ENCODE measurements at places on chromosomes 7 and 10. TPM values are rescaled to one million over a fixed set of nuclear protein-coding genes. Genes with fewer than 3 reads are reported as not detected.

DNA sequence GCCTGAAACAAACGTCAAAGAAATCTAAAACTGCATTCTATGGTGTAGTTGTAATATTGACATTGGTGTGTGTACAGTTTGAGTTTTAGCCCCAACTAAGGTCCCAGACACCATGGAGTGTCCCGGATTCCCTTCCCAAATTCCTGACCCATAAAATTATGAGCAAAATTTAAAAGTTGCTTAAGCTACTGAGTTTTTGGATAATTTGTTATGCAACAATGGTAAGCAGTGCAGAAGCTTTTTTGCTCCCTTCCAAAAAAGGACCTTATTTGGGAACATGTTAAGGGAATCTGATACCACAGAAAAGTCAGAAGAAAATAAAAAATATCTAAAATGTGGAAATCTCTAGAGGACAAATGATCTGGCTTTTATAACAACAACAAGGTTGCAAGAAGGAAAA is 63.3 kb upstream of the KMT2E start:
- no peak for DNase-seq

MTERF1 gene
- 28.6 TPM for total RNA-seq

- no peak for DNase-seq
Measured at GRCh38 chr7:148403466-148403993, 187.0 kb upstream of the C7orf33 start.

GRCh38 chr10:9357471-9357870 is 1303.0 kb downstream of the GATA3 start:
- DNase-seq: no peak

- peak; percentile 21 for DNase-seq
Measured at GRCh38 chr7:141360803-141361202, 190.4 kb upstream of the AGK start.

DNA sequence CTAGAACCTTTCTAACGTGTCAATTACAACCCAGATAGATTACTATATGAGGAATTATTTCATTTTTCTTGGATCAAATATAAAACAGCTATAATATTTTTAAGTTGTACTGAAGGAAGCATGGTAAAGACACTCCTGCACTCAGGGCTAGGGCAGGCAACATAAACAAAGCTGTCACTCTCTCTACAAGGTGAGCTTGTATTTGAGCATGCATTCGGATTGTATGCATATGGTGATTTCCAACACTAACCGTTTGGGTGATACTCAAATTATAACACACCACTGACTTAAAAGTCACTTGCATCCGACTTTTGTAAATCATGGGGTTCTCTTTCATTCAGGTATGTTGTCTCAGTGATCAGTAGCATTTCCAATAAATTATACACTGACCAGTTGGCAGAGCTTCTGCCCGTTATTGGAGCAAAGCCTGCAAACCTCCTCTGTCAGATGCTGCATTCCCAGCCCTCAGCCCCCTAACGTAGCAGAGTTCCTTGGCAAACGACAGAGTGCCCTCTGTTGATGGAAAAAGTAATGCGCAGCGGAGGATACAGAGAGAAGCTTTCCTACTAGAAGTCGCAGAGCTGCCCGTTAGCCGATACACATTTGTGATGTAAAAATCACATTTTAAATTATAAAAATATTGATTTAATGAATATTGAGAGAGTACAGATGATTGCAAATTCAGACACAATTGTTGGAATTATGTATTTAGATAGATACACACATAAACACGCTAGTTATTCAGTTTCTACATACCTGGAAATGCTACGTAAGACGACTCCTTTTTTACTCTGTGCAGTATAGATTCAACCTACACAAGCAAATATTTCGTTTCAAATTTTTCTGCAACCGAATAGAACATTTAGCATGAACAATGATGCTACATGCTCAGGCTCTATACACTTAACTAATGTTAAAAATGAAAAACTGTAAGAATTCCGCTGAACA is 173.9 kb upstream of the SP4 start:
- peak; percentile 55 for DNase-seq

- peak; percentile 6 for DNase-seq
Measured at GRCh38 chr7:34067005-34067778, 161.9 kb downstream of the BMPER start.

GRCh38 chr7:17298840-17299482 is 509 bp downstream of the AHR start:
- no peak for DNase-seq

- DNase-seq: no peak
Measured at GRCh38 chr7:28498636-28499035, 86.3 kb downstream of the CREB5 start.

DNA sequence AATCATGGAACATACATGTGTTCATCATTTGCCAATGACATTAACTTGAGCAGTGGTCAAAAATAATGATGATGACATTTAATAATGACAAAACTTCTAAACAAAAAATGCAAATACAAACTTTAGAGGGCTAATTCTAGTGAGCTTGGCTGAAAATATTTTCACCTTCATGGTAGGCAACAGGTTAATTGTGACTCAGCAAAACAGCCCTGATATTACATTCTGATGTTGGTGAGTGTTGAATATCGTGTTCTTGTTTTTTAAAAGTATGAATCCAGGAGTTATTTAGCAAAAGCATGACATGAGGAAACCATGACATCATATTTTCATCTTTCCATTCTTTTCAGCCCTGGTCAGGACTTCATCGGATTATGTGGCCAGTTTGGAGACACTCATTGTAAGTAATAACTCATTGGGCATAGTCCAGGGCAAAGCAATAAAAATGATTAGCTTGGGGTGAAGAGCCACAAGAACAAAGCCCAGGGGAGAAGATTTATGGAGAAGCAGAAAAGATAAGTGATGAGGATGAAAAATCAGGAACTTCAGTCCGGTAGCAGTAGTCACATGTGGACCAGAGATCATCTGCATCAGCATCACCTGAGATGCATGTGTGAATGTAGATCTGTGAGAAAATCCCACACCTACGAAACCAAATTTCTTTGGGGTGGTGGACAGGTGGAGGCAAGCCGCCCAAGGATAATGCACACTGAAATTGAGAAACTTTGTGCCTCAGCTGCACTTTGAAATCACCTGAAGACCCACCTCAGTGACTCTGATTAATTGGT is 46.8 kb upstream of the PRKAR2B start:
- DNase-seq: no peak

- peak; percentile 57 for DNase-seq
Measured at GRCh38 chr10:91420868-91421267, 10.7 kb downstream of the HECTD2 start.

GRCh38 chr10:42974693-42975002 is 102.2 kb upstream of the RET start:
- DNase-seq: no peak

GRCh38 chr10:54826994-54827560 is 26.0 kb upstream of the PCDH15 start:
- DNase-seq: no peak

DNA sequence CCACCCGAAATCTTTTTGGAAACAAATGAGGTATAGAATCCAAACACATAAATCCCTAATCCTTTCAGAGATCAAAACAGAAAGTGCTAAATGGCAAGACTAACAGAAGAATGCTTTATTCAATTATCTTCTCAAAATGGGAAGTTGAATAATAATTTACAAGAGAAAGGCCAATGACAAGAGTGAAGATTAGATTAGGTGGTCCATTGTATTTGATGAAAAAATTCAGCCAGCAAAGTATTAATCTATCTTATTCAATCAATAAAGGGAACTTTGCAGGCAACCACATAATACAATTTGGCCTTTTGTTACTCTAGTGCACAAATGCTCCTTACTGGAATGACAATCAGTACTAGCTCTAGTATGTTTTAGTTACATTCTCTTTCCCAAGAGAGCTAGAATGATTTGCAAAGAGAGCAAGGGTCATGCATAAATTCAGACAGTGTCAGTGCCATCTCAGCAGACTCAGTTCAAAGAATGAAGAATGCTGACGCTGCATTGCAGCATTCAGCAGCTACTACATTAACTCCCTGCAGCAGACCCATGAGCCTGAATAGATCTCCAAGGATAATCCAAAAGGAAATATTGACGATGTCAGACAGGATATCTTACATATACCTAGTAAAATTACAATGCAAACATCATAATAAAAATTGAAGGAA is 131.8 kb downstream of the ANK3 start:
- DNase-seq: peak; percentile 12

- DNase-seq: peak; percentile 79
Measured at GRCh38 chr10:70479626-70480238, 1.2 kb downstream of the PALD1 start.

DNA sequence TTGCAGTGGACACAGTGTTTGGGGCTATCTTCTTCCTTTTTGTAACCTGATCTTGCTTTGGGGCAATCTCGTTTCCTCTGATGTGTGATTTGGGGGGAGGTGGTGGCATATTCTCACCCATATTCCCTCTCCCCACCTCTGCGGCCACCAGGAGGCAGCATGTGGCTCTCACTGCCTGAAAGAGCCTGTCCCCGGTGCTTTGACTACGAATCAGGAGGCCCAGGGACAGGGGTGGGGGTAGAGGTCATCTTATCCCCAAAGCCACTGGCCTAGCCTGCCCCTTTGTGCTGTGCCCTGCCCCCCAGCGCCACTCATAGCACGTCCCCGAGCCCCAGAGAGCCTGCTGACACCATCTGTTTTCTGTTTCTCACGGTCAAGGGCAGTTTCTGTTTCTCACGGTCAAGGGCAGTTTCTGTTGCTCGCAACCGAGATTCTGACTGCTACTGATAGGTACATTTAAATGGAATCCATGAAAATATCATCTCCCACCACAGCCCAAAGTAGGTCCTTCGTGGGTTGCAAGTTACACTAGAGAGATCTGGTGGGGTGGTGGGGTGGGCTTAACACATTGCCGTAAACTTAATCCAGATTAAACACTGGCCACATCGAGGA is 28.2 kb downstream of the PHYH start:
- no peak for DNase-seq

DNA sequence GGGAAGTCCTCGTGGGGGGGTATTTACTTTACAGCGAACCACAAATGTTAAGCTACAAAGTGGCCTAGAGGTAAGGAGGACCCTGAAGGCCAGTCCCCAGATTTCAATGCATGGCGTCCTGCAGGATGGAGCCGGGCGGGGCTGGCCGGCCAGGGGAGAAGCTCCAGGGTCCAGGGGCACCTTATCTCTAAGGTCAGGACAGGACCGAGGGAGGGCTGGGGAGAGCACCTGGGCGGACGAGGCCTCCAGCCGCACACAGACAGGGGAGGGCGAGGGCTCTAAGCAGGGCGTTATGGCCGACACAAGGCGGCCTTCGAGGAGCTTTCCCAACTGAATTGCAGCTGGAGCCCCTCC is 96.4 kb upstream of the DIP2C start:
- no peak for DNase-seq

DNA sequence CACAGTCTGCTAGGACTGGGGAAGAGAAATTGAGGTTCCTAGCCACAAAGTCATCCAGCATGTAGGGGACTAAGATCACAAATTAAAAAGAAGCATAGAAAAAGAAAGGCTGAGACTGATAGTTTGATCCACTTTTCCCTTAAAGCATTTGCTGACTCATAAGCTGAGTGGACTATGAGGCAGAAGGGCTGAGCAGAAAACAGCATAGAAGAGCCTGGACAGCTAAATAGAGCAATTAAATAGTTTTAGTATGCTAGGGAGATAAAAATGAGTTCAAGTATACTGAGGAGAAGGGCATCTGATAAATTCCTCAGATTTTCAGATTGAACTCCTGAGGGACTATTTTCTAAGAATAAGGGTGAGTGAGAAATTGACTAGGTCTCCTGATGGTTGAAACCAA is 155.9 kb upstream of the EGR2 start:
- DNase-seq: peak; percentile 7

GNG11 gene
- total RNA-seq: 26.0 TPM

DNA sequence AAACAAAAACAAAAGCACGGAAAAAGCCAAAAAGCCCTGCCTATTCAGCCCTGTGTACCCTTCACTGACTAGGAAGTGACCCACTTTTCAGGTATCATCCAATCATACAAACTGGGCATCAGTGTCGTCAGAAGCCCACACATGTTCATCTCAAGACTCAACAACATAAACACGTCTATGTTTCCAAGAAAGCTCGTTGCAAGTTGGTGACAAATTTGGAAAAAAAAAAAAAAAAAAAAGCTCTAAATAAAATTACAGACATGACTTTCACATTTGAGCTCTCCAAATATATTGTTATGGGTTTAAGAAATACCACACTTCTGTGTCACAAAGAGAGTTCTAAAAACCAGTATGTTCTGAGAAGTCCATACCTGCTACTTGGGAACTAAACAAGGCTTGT is 204.7 kb upstream of the KLF14 start:
- no peak for DNase-seq

- no peak for DNase-seq
Measured at GRCh38 chr10:110163192-110163773, 44.1 kb upstream of the MXI1 start.

DNA sequence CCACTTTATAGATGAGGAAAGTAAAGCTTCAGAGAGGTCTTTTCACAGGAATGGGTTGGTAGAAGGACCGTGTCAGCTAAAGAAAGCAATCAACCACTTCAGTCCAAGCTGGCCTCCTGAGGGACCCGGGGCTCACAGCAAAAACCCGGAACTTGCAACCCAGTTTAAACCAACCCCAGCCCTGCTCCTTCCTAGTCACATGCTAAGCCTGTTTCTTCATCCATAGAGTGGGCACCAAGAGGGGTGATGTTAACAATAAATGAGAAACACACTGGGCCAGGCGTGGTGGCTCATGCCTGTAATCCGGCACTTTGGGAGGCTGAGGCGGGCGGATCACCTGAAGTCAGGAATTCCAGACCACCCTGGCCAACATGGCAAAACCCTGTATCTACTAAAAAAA is 12.1 kb upstream of the NPFFR1 start:
- DNase-seq: no peak

- DNase-seq: no peak
Measured at GRCh38 chr7:25007668-25008067, 27.7 kb upstream of the OSBPL3 start.

- DNase-seq: no peak
Measured at GRCh38 chr7:132771301-132771730, 195.0 kb upstream of the PLXNA4 start.

DNA sequence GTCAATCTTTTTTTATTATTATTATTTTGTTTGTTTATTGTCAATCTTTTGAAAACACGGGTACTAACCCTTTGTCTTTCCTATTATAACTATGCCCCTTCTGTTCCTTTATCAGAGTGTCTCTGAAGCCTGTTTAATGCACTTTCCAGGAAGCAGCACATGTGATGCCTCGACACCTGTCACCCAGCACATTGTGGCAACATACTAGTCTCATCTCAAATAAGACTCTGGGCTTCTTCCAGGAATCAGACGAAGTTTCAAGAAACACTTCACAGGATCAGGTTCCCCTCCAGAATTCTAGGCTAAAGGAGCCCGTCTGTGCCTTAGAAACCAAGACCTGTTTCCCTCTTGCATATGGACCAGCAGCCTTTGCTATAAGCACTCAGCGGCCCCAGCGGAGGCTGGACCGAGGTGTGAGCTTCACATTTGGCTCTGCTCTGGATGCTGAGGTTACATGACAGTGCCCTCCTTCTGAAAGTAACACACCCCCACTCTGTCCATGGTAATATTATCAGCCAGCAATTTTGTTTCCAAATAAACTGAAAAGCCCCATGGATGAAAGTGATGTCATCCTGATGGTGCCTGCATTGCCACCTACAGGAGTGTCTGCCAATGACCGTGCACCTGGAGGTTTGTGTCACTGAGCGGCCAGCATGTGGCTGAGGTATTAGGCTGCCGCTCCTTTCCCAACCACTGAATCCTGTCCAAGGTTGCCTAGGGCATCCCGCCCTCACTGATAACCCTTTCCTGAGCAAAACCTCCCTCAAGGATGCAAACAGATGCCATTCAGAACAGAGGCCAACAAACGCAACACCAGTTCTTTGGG is 38.1 kb downstream of the MKI67 start:
- DNase-seq: no peak

LRRD1 gene
- not detected for total RNA-seq
